ENCODE measurements at places on chromosomes 3 and 15.

GRCh38 chr15:58021332-58022230 is 43.9 kb downstream of the ALDH1A2 start:
- no peak for DNase-seq

- peak; percentile 71 for DNase-seq
Measured at GRCh38 chr15:71761649-71762048, 48.7 kb upstream of the NR2E3 start.

- no peak for DNase-seq
Measured at GRCh38 chr15:58536414-58536813, 104.6 kb downstream of the LIPC start.

- DNase-seq: no peak
Measured at GRCh38 chr3:142077859-142078500, 71.4 kb downstream of the TFDP2 start.

DNA sequence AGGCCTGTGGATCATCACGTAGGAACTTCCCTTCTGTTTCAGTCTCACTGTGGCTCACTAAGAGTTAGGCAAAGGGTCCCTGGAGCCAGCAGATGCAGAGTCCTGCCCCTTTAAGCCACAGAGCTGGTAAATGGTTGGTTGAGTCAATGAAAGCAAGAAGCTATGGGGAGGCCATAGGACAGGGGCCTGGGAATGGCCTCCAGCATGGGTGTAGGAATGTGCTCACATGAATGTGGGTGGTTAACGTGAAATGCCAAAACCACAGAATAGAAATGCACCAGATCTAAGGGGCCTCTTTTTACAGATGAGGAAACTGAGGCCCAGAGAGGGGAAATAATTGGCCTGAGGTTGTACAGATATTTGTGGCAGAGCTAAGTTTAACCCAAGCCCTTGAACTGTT is 150.3 kb downstream of the TLE3 start:
- no peak for DNase-seq

DNA sequence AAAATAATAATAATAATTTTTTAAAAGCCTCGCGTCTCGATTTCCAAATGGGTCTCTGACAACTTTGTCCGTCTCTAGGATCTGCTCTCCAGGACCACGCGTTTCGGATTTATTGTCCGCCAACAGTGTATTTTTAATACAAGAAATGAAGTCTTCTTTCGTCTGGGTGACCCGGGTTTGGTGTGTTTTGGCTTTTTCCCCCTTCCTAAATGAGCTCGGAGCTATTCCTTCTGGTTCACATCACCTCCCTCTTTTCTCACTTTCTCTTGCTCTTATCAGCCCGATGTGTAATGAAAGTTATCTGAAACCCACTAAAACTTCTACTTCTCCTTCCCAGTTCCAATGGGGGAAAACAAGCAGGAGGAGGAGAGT is 516.7 kb downstream of the MECOM start:
- DNase-seq: no peak

DNA sequence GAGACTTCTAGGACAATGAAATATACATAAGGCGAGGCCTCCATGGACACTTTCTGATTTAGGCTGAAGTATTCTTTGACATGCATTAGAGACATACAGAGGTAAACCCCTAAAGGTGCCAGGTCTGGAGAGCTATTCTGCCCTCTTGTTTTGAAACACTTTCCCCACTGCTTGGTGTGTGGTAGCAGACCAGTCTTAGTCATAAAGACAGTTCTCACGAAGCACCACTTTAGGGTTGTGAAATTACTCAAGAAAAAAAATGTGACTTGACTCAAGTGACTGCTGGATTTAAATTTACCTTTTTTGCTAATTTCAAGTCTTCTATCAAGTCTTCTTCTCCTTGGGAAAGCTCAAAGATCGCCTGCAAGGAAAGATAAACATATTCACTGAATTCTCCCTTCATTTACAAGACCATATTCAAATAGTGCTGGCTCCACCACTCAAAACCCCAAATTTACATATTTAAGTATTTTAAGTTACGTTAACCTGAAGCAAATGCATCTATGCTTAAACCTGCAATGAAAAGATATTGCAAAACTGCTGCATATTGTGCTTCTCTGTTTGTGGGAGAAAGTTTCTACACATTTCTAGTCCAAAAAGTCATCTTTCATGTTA is 48.4 kb downstream of the ARHGEF3 start:
- DNase-seq: no peak

DNA sequence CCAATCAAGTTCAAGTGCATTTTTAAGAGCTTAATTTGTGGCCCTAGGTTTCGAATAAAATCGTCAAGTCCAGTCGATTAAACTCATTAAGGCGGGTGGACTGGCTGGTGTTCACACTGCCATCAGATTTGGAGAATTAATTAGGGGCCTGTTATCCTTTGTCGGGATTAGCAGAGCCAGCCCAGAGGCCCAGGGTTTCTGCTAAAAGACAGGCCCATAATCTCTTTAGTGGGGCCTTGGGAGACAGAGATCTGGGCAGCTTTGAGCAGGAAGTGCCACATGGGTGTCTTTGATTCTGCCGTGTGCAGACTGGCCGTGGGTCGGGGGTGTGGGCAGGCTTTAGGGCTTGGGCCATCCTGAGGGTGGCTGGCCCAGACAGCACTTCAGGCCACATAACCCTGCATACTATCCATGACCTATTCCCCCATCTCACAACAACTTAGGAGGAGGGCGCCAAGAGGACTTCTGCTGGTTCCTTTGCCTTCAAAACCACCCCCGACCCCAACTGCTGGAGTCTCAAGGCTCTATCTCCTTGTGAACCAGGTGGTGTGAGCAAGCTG is 94.7 kb downstream of the PLXNA1 start:
- DNase-seq: no peak

DNA sequence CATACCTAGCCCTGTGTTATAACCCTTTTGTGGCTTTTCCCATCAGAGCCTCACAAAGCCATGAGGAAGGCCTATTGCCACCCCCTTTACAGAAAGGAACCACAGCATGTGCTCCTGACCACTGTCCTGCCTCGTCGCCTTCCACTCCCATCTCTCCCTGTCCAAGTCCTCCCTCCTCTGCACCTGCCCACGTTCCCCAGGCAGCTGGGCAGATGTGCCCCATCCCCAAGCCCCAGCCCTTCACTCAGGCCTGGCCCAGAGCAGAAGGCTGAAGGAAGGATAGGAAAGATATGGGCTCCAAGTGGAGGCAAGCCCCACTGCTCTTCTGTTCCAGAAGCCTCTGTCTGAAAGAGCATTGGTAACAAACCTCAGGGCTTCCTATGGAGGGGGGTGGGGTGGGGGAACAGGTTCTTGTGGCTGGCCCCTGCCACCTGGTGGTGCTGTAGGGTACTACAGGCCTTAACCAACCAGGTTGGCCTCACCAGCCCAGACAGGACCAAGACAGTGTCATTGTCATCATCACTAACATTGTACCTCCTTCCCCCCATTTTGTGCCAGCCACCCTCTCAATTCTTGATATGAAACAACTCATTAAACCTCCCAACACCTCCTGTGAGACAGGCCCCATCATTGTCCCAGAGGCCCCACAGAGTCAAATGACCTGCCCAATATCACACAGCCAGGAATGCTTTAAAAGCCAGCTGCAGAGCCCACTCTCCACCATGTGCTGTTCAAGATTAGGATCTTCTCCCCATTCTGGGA is 10.0 kb downstream of the POC1A start:
- peak; percentile 70 for DNase-seq

DNA sequence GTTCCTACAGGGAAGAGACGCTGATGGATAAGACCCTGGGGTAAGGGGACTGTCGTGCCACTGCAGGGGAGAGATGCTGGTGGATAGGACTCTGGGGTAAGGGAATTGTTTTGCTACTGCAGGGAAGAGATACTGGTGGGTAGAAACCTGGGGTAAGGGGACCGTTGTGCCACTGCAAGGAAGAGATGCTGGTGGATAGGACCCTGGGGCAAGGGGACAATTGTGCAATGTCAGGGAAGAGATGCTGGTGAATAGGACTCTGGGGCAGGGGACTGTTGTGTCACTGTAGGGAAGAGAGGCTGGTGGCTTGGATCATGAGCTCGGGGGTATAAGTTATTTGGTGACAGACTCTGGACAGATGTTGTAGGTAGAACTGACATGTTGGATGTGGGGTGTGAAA is 37.6 kb downstream of the WNT7A start:
- no peak for DNase-seq

- no peak for DNase-seq
Measured at GRCh38 chr15:101617390-101617965, 34.7 kb downstream of the TM2D3 start.

DNA sequence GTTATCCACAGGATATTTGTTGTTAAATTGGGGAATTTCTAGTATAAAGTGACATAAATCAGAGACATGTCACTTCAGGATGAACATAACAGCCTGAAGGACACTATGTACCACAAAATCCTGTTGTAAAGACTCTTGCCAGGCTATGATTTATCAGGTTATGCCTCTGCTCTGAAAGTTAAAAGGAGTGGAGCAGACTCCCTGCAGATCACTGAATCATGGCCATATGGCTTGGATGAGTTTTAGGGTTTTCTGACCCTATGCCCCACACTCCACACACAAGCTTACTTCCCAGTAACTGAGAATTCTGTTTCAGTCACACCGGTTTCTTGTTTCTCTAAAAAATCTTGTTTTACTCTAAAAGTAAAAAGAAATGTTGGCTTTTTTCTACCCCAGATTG is 869.4 kb downstream of the NAALADL2 start:
- no peak for DNase-seq

DNA sequence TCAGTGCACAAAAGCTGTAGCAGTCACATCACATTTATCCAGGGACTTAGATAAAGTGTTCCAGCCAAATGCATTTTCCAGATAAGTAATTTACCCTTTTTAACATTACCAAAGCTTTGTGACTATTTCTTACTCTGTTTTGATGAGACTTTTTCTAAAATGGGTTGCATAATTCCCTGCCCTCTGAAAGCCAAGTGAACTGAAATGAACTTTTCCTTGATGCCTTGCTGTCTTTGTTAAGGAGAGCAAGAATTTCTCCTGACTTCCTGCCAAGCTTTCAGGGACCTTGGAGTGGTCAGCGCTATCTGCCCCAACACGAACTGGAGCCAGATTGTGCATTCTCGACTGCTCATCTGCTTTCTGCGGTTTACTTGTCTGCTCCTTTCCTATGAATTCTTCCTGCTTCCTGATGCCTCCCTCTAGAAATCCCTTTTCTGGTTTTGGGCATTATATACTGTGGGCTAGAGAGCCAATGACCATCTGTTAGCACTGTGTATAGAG is 34.8 kb downstream of the EIF4E3 start:
- DNase-seq: no peak

DNA sequence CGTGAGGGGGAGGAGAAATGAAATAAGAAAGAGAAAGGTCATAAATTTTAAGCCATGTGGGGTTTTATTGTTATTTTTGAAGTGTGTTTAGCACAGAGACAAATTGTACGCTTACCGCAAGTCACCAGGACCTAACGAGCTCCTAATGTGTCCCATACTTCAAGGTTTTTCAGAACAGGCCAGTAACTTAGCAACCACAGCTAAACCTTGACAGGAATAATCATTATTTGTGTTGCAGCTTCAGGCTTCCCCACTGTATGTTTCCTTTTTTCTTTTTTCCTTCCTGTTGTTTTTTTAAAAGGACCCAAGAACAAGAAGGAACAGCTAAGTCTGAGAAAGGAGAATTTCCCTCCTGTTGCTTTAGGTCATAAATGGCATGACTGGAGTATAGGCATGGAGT is 160.8 kb downstream of the TUSC7 start:
- DNase-seq: no peak

- no peak for DNase-seq
Measured at GRCh38 chr3:72811571-72811970, 36.7 kb downstream of the SHQ1 start.

GRCh38 chr15:90902040-90902839 is 862 bp upstream of the MAN2A2 start:
- DNase-seq: peak; percentile 67

GRCh38 chr3:9809615-9810432 is at the start of gene TTLL3:
Gene TTLL3, plus strand, starts transcription at chr3:9810262. Its CDS starts 400 bp downstream, at chr3:9810662.
- peak; percentile 12 for DNase-seq

DNA sequence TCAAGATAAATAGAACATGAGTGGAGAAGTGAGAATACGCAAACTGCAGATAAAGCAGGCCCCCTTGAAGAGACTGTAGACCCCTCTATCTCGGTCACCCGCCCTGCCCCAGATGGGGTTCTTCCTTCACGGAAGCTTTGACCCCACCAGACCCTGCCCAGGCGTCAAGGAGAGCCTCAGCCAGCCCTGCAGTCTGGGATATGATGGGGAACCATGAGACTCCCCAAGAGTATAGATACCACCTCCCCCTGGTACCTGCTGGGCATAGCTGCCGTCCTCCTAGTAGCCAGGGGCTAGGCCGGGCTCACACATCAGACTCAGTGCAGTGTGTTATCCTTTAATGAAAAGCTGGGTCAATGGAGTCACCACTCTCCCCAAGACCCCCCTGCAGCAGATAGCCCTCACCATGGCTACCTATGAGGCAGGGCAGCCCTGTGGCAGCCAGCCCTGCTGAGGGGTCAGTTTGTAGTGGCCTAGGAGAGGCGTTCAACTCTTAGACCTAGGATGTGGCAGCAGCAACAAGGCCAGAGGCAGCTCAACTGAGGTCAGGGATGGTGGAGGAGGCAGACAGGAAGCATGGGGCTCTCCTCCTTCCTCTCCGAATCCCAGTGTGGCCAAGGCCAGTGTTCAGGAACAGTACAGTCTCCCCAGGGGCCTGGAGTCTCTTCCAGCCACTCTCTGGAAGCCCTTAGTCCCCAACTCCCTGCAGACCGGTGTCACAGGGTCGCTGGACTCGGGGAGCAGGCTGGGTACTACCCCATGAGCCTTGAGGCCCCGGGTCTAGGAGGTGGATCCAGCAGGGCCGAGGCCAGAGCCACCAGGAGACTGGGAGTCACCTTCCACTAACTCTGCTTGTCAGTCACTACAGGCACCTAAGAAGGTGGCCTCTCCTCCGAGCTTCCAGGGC is 26.1 kb downstream of the PLXNB1 start:
- DNase-seq: no peak

DNA sequence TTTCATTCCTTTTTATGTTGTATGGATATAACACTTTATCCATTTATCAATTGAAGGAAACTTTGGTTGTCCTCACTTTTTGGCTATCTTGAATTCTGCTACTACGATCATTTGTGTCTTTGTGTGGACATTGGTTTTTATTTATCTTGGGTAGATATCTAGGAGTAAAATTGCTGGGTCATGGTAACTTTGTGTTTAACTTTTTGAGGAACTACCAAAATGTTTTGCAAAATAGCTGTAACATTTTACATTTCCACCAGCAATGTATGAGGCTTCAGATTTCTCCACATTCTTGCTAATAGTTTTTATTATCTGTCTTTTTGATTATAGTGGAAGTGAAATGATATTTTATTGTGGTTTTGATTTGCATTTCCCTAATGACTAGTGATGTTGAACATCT is 55.6 kb downstream of the TLNRD1 start:
- no peak for DNase-seq

Measured in T1000 (cell line).